ENCODE measurements at places on chromosomes 6 and 20.

DNA sequence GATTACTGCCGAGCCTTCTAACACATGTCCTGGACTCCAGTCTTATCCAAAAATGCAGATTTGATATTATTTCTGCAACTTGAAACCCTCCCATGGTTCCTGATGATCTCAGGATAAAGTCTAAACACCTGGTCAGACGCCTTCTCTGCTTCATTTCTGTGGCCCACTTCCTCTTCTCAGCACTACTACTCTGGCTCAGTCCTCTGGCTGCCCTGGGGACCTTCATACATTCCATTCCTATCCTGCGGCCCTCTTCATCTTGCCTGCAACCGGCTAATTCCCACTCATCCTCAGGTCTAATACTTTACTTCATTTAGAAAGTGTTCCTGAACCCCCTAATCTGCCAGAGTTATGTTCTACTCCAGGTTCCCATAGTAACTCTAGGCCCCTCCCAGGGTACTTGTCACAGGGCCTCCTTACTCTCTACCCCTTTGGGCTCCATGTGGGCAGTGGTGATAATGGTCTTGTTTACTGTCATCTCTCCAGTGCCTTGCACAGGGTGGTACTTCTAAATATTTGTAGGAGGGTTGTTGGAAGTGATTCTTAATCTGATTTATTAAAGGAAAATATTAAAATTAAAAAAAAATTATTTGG is 18.9 kb downstream of the MAN1A1 start:
- H3K4me1 ChIP-seq, result peaks cover 23% of the 10 kb centered on the region
- no peak overlapping the region for H3K4me3 ChIP-seq
- H3K36me3 ChIP-seq, result no peaks in the 10 kb centered on the region
- no peak for DNase-seq

DNA sequence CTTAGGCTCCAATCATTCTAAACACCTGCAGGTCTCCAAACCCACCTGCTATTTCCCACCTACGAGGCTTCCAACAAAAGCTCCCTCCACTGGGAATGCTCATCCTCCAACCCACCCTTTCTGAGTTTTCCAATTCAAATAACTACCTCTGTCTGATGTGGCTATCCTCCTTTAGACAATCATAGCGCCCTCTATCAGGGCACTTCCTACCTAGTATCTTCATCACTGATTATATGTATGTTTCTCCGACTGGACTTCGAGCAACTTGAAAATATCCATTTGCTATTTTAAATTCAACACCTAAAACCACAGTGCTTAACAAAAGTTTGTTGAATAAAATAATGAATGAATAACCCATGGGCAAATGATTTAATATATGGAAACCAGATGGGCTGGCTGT is 41.3 kb downstream of the MTFR2 start:
- DNase-seq, result no peak
- H3K27ac ChIP-seq, result no peak overlapping the region
- no peaks in the 10 kb centered on the region for H3K36me3 ChIP-seq
- no peak overlapping the region for H3K4me3 ChIP-seq

- no peaks in the 10 kb centered on the region for H3K27me3 ChIP-seq
- DNase-seq, result no peak
- no peaks in the 10 kb centered on the region for H3K36me3 ChIP-seq
Observed at GRCh38 chr6:102950967-102951366, 1557.5 kb downstream of the GRIK2 start.

GRCh38 chr20:31667315-31668285 is 29.9 kb downstream of the COX4I2 start:
- no peaks in the 10 kb centered on the region for H3K27me3 ChIP-seq
- DNase-seq, result no peak
- H3K4me3 ChIP-seq, result no peak overlapping the region
- H3K27ac ChIP-seq, result peak overlapping the region; percentile 28
- peaks cover 5% of the 10 kb centered on the region for H3K36me3 ChIP-seq

GRCh38 chr20:50629670-50630045 is 61.7 kb downstream of the RIPOR3 start:
- no peak for DNase-seq
- no peak overlapping the region for H3K27ac ChIP-seq
- H3K27me3 ChIP-seq, result no peaks in the 10 kb centered on the region
- no peak overlapping the region for H3K4me3 ChIP-seq
- no peaks in the 10 kb centered on the region for H3K36me3 ChIP-seq
- no peaks in the 10 kb centered on the region for H3K4me1 ChIP-seq
